Stimulated activated CD8-positive, alpha-beta memory T cell treated with anti-CD3 and anti-CD28 coated beads, Interleukin-7, amount 100 ng/mL, for 48 hours (primary cell): ENCODE measurements at places on chromosomes 5 and 9.

DNA sequence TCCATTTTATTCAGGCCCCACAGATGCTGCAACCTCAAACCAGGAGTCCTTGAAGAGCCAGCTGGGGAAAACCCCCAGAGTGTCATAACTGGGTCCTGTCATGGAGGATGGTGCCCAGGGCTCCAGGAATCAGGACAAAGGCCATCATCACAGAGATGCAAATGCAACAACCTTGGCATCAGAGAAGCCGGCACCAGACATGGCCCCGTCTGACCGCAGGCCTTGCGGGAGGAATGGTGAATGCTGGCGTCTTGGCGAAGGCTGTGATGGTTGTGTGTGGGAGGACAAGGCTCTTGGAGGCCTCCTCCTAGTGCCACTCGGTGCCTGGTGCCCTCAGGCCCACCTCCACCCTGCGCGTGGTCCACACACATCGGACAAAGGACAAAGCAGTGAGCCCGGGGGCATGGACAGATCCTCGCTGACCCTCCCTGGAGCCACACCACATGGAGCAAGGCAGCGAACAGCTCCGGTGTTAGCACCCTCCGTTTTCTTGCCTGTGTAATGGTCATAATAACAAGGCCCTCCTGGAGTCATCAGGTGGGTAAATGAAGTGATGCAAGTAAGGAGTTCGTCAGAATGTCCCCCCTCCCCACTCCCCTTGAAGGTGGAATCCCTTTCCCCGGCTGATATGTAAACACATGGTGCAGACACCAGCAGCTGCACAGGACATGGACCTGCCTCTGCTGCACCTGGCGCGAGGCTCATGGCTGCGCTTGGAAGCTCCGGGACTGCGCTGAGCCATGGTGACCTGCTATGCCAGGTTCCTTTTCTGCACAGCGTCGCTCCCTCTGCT, 380.7 kb downstream of the IRX2 start:
- no peak for DNase-seq

DNA sequence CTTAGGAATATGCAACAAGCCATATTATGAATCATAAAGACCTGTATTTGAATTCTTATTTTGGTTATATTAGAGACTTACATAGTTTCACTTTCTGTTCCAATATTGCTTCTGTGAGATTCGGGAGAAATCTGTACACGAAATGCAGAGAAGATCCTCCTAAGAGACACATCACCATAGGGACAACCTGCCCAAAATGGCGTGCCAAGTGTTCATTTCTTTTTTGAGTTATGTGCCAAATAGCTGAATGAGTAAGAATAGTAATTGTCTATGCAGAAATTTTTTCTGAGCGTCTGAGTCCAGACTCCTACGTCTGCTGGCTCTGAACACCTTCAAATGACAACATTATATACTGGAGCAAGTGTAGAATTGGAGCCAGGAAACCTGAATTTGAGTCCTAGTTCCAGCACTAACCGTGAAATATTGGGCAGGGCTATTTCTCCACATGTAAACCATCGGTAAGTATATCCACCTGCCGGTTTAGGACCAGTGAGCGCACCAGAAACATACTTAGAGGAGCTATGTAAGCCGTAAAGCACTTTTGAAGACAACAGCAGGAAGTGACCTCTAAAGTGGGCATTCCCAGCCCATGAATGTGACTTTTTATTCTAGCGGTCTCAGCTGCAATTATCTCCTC, 163.9 kb upstream of the DMRT1 start:
- DNase-seq, result no peak

DNA sequence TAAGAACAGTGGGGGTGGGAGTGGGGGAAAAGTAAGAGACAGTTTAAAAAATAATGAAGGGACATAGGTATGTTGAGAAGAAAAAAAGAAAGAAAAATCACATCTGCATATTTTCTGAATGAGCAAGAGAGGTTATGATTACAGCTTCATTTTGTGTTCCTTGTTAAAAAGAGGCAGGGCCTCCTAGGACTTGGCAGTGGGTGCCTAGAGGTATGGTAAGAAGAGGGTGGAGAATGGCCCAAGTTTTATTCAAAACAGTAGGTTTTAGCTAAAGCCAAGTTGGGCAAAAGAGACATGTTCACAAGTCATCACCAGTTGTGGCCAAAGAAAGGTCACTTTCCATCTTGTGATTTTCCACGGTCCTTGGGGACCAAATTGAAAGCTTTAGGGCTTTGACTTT, 643.4 kb downstream of the CCDC171 start:
- no peak for DNase-seq

DNA sequence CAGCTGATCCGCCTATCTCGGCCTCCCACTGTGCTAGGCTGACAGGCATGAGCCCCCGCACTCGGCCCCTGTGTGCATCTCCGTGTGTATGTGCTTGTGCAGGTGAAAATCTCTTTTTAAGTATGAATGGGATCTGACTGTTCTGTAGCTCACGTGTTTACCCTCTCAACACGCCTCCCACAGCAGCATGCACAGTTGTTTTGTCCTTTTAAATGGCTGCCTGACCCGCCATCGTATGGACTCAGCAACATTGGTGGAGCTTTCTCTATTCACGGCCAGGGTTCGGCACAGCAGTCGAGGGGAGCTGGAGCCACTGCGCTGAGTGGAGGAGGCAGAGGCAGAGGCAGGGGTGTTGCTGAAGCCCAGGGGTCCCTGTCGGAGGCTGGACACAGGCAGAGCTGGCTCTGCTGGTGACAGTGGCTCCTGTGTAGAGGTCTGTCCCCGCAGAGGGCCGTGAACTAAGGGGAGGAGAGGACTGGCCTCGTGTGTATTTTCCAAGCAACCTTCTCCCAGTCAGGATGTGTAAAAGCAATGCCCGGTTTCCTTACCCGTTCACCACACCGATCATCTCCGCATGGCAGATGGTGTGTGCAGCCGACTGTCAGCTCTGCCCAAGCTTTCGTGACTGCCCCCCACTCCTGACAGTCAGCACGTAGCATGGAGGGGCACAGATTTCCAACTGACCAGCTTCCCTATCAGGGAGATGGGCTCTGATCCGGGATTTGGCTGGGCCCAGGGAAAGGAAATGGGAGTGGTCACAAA, 37.3 kb downstream of the MRPL36 start:
- DNase-seq, result no peak

DNA sequence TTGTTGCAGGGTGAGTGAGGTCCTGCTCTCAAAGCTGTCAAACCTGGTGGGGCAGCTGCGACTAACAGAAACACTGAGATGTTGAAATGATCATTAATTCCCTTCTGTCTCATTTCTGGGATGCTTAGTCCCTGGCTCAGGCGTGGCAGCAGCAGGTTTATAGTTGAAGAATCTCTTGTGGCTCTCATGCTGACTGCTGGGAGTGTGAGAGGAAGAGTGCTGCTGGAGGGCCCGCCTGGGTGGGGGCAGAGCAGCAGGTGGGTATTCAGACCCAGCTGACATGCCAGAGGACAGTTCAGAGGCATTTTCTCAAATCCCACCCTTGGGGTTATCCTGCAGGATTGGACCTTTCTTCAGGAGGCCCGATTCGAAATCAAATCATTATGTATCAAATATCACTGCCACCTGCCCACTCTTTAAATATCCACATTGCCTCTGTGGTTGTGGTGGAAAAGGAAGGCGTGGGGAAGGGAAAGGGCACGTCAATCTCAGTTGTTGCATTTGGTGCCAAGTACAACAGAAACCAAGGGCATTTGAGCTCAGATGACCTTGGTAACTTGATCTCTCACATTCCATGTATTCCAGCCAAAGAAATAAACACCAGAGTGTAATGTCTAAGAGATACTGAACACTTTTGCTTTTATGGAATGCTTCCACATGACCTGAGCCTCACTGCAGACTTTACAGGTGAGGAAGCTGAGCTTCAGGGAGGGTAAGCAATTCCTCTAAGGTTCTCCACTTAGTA, 224.3 kb downstream of the AOPEP start:
- no peak for DNase-seq

- DNase-seq, result no peak
These were observed 3.7 kb downstream of the TMEM245 start for GRCh38 chr9:109115931-109116526.

DNA sequence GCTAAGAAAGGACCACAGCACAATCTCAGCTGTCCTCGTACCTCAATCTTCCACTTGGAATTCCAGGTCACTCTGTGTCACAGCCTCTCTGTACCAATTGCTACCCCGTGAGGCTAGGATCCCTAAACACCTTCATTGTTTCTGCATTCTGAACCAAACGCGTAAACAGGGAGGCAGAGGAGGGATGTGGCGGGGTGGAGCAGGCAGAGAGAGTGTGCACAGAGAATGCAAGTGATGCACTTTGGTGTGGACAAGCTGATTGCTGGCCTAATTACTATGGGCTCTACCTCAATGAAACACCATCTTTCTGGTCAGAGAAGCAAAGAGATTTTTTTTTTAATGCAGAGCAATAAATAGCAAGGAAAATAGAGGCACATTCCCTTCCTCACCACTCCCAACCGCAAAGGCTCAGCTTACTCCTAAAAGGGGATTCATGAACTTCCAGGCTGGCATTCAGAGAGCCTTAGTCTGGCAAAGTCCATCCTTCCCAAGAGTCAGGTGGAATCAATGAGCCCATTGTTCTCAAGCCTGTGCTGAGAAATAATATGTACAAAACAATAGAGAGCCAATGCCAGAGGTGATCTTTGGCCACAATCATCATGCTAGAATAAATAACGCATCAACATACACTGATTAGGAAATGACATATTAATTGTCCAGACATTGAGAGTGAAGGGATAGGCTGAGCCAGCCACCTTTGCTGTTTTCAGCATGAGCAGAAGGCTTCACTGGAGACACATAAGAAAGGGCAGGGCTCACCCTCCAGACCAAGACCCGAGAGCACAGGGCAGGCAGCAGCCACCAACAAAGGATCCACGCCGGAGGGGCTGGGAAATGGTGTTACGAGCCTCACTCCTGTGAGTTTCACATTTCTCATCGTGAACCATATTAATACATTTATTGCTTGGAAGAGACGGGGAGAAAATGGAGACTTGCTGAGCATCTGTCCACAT, 278.8 kb downstream of the ENC1 start:
- DNase-seq, result no peak

- no peak for DNase-seq
These were observed 195.8 kb downstream of the EFNA5 start for GRCh38 chr5:107474716-107475489.

DNA sequence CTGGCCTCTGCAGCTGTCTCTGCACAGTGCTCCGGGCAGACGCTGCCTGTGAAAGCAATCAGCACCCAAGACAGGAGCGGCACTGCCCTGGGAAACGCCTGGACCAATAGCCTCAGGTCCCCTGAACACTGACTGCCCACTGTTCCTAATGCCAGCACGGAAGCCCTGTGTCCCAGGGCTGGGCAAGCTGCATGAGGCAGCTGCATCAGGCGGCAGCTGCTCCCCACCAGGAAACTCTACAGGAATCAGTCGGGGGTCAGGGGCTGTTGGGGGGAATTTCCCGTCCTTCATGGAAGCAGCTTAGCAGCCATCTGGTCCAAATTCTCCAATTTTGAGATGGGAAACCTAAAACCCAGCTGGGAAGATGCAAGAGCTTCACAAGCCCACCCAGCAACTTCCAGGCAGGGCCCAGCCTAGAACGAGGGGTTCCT, 118.6 kb downstream of the VAV2 start:
- no peak for DNase-seq

DNA sequence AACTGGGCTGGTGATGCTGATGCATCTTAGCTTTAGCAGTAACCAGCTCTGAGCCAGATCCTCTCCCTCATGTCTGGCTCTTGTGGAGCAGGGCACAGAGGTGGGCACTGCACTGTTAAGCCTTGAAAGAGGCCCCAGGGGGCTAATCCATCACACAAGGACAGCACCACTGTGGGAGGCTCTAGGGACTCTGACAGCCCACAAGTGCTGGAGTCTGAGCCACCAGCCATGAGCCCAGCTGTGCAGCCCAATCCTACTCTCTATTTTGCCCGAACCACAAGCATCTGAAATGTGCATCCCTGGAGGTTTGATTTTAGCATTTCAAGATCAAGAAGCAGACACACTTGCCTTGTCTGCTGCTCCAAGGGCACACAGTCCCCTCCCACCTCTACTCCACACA, 407.1 kb upstream of the TRPC7 start:
- DNase-seq, result no peak

DNA sequence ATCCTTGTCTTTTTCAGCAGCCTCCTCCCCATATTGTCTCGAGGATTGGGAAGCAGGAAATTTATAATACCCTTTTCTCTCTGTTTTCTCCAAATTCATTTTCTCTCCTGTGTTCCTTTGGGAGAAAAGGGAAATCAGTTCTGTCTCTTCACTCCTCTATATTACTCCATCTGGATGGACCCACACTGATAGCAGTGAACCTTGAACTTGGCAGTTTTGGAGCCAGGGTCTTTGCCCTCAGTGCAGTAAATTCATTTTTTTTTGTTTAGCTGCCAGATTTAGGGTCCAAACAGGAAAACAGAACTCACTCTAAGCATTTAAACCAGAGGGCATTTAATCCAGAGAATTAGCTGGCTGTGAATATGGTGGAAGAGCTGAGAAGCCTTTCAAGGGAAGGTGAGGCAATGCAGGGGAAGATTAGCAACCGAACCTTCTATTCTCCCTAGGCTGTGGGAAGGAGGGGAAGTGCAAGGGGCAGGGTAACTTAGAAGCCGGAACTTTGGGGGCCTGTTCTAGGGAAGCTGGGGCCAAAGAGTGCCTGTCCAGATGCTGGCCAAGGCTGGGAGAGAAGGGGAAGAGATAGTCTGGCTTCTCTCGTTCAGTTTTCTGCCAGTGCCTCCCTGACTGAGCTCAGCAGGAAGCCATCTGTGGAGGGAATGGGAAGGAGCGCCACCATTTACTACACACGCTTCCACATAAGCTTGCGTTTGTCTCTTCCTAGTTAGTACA, 16.3 kb upstream of the NPR2 start:
- no peak for DNase-seq

DNA sequence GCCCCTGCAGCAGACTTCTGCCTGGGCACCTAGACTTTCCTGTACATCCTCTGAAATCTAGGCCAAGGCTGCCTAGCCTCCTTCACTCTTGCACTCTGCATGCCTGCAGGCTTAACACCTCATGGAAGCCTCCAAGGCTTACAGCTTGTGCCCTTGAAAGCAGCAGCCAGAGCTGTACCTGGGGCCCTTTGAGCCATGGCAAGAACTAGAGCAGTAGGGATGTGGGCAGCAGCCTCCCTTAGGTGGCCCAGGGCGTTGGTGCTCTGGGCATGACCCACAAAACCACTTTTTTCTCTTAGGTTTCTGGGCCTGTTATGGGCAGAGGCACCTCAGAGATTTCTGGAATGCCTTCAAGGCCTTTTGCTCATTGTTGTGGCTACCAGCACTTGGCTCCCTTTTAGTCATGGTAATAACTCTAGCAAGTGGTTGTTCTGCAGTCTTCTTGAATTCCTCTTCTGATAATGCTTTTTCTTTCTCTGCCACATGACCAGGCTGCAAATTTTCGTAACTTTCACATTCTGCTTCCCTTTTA, 606.2 kb downstream of the TLE4 start:
- no peak for DNase-seq

- DNase-seq, result no peak
These were observed 216.9 kb upstream of the ZNF608 start for GRCh38 chr5:124963236-124963919.

DNA sequence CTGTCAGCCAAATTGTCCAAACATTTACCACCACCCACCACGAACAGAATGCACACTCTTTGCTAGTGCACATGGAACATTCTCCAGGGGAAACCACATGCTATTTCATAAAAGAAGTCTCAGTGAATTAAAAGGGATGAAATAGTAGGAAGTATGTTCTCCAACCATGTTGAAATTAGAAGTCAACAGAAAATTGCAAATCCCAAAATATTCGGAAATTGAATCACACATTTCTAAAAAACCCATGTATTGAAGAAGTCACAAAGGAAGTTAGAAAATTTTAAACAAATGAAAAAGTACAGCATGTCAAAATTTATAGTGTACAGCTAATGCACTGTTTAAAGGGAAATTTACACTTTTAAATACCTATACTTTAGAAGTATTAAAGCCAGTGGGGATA, 50.8 kb downstream of the TGFBR1 start:
- no peak for DNase-seq
